ENCODE measurements at places on chromosomes 3 and 15.

DNA sequence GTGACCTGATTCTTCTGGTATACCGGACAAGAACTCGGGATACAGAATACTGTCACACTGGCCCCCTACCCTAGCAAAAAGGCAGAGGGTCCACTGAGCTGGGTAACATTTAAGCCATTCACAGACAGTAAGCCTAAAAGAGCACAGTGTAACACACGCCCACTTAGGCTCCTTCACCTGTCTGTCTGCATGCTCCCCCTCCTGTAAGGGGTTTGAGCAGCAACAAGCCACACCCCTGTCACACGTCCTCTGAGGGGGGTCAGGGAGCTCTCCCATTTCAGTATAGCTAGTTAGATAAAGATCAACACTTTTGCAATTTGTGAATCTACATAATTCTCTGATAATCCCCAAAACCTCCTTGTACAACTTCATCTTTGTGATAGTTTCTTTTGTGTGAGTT, 586.3 kb upstream of the LMCD1 start:
- no peak for DNase-seq

DNA sequence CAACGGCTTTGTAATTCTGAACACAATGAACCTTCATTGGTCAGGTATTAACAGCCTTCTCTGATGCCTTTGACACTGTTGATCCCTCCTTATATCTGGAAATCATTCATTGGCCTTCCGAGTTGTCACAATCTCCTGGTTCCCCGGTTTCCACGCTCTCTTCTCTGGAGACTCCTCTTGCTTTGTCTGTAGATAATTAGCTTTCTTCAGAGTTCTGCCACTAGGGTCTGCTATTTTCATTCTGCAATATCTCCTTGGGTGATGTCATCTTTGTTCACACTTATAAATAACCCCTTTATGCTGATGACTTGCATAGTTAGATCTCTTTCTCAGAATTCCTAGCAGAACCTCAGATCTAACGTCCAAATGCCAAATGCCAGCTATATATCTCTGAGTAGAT, 583.8 kb upstream of the ZNF717 start:
- no peak for DNase-seq

DNA sequence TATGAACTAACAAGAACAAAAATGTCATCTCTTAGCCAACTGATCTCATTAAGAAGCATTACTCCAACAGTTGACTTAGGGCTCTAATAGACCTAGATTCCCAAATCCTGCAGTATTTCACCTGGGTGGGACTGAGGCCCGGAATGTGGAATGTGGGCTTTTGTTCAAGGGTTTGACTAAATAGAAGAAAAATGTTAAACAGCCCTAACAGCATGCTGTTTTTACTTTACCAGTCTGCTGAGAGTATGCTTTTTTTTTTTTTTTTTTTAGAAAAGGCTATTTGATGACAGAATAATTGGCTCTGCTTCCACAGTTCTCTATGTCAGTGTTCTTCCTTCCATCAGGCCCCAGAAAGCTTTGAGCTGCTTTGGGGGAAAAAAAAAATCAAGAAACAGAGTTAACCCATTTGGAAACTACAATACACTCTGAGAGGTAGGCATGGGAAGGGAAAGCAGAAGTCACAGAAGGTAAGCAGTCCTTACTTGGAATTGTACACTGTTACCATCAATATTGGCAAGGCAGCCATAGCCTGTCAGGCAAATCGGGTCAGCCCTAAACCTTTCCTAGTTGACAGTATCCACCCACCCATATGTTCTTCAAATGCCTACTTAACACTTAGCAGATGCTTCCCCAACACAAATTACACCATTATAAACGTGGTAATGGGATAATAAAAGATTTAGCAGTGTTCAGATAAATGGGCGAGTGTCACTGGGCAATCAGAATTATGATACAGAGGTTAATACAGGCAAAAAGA, 224.2 kb downstream of the CNTN3 start:
- DNase-seq = no peak

- no peak for DNase-seq
These were observed 346.8 kb downstream of the CNTN3 start for GRCh38 chr3:74267588-74268184.

GRCh38 chr15:92430069-92430440, 36.4 kb downstream of the ST8SIA2 start:
- no peak for DNase-seq

- no peak for DNase-seq
These were observed 1.9 kb upstream of the ZNF662 start for GRCh38 chr3:42904076-42904475.

GRCh38 chr3:185549122-185549521, 3.3 kb downstream of the LIPH start:
- no peak for DNase-seq

- DNase-seq = no peak
These were observed 412.7 kb downstream of the CNTN4 start for GRCh38 chr3:2511356-2511755.

DNA sequence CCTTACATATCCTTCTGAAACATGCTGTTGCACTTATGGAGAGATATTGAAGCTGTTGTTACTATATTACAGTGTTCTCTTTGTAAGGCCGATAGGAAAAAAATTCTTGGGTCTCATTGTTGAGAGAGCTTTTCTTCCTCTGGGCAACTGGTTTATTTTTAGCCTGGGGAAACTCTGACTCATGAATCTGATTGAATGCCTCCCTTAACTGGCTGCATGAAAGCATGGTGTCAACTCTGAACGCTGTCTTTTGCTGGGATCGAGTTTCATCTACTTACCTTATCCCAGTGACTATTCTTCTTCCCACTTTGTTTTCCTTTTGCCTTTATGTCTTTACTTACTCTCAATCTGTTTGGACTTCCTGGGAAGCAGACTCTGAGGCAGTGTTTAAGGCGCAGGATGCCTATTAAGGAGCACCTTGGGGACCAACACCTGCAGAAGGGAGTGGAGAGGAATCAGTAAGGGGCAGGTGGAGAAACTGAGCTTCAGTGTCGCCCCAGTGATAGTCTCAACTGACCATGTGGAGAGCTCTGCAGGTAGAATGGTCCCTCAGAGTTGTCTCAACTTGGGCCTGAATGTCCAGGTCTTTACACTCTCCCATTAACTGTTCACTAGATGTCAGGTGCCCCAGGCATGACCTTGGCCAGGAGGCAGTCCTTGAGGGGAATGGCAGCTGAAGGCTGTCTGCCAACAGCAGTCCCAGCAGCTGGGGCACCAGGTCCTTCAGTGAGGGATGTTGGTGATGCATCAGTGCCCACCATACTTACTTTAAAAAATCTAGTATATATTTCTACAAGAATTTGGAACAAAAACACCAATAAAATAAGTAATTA, 88.9 kb upstream of the CCNL1 start:
- DNase-seq = no peak

GRCh38 chr3:125062904-125063618, 7.3 kb upstream of the HEG1 start:
- no peak for DNase-seq

DNA sequence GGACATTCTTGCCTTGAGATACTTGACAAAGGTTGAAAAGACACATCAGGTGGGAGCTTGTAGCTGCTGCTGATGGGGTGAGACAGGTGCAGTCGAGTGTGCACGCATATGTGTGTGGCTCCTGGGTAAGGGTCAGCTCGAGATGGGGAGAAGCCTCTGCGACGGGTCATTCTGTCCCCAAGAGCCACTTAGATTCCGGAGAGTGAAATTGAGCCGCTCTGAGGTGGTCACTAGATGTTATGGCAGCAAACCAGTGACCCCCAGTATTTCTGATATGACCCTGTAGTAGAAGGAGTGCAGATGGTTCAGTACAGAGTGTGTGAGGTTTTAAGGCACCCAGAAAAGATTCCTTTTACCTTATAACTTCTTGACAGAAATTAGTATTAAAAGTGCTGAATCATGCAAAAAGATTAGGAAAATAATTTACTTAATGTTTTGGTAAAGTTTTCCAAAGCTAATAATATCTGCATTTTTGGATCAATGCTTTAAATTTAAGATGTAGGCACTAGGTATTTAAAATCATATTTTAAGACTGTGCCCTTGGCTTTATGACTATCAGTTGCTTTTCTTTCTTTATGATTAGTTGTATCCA, 241.9 kb upstream of the TOPAZ1 start:
- no peak for DNase-seq

GRCh38 chr15:80856809-80857377, 77.7 kb downstream of the CEMIP start:
- no peak for DNase-seq

DNA sequence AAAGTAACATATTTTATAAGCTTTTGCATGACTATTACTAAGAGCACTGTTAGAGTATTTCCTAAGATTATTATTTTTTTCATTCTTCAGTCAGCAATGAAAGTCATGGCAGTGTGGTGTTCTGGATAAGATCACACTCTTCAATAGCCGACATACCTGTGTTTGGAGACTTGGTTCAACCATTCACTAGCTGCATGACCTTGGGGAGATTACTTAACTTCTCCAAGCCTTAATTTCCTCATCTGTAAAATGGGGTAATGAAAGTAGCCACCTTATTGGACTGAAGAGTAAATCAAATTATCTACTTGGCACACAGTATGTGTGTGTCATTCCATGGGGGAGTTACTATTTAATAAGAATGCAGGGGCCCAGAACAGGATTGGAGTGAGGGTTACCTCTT, 24.5 kb upstream of the PCOLCE2 start:
- DNase-seq = no peak

DNA sequence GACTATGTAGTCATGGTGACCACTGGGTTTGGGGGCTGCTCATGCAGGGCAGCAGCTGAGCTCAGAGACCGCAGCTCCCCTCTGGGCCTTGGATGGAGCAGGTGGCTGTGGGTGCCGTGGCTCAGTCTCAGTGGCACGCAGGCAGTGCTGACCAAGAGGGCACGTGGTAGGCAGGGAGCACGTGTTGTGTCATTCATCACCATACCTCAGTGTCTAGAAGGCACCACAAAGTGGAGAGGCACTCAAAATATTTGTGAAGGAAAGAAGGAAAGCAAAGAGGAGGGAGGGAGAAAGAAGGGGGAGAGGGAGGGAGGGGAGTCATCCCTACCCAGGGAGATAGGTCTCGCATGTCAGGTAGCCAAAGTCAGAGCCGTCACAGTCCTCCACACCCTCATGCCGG, 26.1 kb downstream of the EAF1 start:
- no peak for DNase-seq

- no peak for DNase-seq
These were observed 115.0 kb downstream of the FOXP1 start for GRCh38 chr3:71468311-71469137.

- DNase-seq = no peak
These were observed 880.2 kb downstream of the ROBO1 start for GRCh38 chr3:78887547-78888011.

DNA sequence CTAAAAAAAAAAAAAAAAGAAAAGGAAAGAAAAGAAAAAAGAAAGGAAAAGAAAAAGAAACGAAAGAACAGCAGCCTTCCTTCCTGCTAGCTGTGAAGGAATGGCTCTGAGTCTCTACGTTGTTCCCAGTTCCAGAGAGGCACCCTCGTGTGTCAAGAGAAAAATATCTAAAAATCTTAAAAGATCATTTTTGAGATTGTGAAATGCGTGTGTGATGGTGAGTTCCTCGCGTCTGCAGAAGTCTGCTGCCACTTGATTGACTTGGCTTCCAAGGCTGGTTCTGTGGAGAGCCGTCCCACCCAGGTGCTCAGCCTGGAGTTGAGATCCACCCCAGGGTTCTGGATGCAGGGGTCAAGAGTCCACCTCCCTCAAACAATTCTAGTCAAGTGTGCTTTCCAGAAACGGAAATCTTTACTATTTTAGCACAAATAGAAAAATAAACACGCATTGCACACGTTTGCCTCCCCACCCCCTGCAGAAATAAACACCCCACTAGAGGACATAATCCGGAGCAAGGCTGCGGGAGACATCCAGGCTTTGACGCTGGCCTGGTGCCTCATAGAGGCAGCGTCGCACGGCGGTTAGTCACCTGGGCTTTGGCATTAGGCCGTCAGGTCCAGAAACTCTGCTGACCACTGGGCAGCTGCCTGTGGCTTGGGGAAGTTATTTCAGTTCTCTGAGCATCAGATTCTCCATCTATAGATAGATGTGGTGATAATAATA, 265.4 kb downstream of the FAM43A start:
- DNase-seq = no peak

- no peak for DNase-seq
These were observed 371.6 kb upstream of the ZNF385D start for GRCh38 chr3:22122567-22122966.

DNA sequence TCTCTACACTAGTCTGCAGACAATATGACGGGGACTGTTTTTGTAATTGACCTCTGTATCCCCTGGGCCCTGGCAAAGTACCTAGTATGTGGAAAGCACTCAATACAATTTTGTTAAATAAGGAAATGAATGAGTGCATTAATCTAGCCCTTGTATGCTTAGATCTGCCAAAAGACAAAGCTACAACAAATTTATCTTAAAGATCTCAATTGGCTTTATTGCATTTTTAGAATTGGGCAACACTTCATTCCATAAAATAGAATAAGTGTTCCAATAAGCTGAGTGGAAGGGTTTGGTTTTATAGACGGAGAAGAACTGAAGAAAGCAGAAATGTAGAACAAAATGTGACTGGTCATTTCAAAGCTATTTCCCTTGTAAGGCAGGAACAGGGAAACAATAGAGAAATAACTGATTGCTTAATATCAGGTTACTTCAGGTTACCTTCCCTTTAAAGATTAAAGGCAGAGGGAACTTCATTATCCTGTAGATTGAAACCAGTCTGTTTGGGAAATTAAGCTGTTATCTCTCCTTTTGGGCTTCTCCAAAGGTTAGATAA, 108.3 kb upstream of the MME start:
- no peak for DNase-seq

- no peak for DNase-seq
These were observed 49.7 kb upstream of the UBE2E2 start for GRCh38 chr3:23153436-23153835.

- no peak for DNase-seq
These were observed 193.8 kb upstream of the GOLIM4 start for GRCh38 chr3:168289471-168290008.

DNA sequence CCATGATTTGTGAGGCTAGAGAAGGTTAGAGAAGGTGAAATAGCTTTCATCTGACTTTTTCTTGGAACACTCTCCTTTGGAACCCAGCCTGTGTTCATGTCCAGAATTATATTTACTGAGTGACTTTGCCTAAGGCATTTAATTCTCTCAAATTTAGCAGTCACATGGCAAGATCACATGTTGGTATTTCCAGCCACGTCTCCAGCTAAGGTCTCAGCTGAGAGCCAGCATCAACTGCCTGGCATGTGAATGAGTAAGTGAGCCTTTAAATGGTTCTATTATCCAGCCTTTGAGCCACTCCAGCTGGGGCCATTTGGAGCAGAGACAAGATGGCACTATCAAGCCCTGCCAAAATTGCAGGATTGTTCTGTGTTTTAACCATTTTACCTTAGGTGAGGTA, 130.2 kb upstream of the SGO1 start:
- DNase-seq = no peak

DNA sequence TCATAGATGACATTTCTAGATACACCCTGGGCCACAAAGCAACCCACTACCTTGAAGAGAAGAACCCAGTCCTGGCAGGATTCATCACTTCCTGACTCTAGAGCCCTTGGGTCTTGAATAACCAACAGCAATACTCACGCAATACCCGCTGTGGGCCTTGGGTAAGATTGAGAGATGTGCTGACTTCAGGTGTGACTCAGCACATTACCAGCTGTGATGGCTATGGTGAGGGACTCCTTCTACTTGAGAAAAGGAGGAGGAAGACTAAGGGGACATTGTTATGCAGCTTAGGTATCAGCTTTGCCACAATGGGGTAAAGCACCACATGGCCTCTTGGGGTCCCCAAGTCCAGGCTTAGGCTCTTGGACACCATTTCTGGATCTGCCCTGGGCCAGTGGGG, 14.9 kb downstream of the C3orf33 start:
- no peak for DNase-seq

Data from activated T-cell treated with anti-CD3 and anti-CD28 coated beads for 1 hour (primary cell).